NCI-H187 (cell line): ENCODE measurements at places on chromosomes 3 and 15.

DNA sequence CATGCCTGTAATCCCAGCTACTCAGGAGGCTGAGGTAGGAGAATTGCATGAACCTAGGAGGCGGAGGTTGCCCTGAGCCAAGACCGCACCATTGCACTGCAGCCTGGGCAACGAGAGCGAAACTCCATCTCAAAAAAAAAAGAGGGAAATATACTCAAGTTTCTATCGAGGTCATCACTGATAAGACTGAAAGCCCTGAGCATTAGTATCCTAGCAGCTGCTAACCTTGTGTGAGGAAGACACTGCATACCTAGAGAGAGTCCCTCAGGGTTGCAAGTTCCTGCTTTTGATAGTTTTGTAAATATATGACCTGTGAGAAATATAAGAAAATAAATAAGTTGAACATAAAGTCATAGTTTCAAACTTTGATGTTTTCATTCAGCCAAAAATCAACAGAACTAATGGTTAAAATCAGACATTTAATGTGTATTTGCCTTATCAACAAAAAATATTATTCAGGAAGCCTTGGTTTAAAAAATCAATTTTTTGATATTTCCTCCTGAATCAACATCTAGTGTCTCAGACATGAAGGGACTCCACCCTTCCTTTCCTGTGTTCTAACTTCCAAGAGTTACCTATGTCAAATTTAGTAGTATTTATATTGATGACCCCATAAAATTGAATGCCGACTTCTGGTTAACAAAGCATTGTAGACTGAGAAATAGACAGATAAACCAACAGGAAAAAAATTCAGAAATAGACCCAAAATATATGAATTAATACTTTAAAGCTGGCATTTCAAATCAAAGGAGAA, 19.8 kb upstream of the USP3 start:
- DNase-seq: no peak

DNA sequence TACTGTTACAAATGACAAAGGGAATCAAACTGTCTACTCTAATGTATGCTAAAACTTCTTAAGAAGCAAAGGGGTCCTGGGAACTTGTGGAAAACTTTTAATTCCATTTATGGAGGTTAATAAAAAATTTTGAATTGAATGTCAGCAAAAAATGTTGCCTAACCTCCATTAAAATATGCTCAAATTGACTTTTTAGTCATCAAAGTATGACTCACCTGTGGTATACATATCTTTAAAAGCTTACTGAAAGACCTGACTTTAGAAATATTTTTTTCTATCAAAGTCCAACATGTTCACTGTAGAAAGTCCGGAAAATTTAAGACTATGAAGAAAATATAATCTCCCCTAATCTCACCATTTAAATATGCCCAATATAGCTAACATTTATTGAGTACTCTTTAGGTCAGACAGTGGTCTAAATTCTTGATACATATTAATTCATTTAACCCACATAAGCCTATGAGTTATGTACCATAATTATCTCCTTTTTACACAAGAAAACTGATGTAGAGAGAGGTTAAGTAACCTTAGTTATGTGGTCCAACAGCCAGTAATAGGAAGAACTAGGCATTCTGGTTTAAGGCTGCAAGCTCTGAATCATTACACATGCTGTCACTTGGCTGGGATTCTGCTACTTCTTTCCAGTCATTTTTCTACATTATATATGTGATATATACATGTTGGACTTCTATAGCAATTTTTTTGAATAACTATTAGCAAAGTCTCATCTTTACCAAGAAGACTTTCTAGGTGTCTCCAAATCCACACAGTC, 83.6 kb downstream of the PDZRN3 start:
- no peak for DNase-seq

- DNase-seq: no peak
These were observed 342.3 kb upstream of the CFAP20DC start for GRCh38 chr3:59392116-59392515.

- no peak for DNase-seq
These were observed 256.0 kb upstream of the TRIM42 start for GRCh38 chr3:140421884-140422283.

DNA sequence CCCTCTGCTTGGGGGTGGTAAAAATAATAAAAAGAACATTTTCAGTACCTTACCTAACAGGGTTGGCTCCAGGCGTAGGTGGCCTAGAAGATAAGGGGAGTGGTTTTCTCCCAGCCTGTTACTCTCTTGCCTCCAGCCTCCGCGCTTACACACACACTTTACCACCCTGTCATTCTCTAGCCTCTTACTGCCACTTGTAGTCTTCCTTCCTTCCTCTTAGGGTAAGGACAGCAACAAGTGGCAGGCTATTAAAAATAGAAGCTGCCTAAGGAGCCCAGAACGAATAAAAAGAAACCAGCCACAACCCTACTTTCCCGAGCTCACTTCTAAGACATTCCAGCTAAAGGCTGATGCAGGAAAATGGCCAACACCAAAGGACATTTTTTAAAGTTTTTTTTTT, 9.6 kb upstream of the LIPH start:
- peak; percentile 38 for DNase-seq

DNA sequence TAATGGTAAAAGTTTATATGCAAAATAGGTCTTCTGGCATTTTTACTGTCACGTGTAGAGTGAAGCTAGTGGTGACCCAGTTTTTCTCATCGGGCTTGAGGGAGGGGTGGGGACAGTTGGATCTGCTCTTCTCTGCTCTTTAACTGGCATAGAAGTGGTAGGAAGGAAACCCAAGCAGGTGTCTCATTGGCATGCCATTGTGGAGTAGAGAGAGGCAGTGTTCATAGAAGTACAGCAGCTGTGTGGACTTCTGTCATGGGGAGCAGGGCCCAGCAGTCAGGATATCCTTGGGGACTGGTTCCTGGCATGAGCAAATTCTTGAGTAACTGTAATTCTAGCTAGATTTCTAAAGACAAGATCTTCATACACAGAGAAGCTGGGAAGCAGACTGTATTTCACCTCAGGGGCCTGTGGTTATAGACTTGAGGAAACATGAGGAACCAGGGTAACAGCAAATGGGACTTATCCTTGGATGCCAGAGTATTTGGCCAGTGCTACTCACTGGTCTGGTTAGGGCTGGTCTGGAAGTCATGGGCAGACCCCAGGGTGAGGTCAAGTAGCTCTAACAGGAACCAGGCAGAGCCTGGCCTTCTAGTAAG, 42.9 kb downstream of the CDIN1 start:
- no peak for DNase-seq

DNA sequence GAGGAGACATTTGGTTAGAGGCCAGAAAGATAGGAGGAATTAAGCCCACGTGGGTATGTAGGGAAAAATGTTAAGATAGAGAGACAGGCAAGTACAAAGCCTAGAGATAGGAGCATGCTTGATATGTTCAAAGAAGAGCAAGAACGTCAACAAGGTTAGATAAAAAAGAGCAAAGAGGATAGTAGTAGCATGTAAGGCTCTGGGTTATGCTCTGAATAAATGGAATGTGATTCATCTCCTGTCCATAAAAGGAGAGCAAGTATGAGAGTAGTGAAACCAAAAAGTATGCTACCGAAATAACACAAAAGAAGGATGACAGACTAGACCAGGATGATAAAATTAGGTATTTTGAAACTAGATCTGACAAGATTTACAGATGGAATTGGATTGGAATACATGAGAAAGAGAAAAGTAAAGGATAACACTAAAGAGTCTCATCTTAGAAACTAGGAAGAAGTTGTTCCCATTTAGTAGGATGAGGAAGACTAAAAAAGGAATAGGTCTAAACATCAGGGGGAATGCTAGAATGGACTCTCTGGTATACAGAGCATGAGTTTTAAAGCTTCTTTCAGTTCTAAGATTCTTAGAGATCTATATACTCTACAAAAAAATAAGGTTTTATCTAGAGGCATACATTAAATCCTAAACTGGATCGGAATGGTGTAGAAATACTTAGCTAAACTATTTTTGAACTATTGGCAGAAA, 59.1 kb downstream of the TRPM7 start:
- DNase-seq: no peak

DNA sequence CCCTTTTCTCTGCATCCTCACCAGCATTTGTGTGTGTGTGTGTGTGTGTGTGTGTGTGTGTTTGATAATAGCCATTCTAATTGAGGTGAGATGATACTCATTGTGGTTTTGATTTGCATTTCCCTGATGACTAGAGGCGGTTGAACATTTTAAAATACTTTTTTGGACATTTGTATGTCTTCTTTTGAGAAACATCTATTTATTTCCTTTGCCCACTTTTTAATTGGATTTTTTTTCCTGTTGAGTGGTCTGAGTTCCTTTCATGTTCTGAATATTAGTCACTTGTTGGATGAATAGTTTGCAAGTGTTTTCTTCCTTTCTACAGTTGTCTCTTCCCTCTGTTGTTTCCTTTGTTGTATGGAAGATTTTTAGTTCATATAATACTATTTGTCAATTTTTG, 54.3 kb upstream of the THSD4 start:
- no peak for DNase-seq

DNA sequence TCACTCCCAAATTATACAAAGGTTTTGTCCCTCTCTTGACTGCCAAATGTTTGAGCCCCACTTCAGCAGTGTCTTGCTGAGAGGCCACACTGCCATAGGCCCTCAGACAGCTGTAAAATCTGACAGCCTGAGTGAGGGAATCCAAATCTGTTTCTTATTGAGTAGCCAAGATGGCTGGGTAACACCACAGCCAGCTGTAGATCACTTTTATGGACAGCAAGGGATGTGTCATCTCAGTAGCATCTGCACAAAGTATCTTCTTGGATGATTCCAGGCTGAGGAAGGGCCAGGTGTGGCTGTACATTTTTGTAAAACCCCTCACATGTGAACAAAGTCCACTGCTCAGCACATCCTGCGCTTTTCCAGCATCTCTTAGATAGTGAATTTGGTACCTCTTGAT, 237.0 kb upstream of the LRTM1 start:
- DNase-seq: no peak

- peak; percentile 45 for DNase-seq
These were observed 76.7 kb upstream of the VGLL4 start for GRCh38 chr3:11720304-11720898.

- no peak for DNase-seq
These were observed 203.3 kb downstream of the DTWD1 start for GRCh38 chr15:49823987-49824774.

DNA sequence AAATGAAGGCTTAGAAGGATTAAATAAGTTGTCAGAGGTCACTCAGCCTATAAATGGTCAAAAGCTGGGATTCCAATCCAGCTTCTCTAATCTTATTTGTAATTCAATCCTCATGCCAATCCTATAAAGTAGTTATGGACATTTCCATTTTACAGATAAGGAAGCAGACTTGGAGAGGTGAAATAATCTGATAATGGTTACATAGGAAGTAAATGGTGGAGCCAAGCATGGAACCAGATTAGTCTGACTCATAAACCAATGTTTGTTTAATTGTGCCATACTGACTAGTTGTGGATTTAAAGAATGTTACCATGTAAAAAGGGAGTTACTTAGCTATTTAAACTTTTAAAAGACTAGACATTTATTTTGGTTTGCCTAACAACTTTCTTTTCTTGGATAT, 59.7 kb downstream of the KCNAB1 start:
- DNase-seq: no peak

- no peak for DNase-seq
These were observed 109.7 kb upstream of the TRIM42 start for GRCh38 chr3:140568131-140568530.
